Activated naive CD4-positive, alpha-beta T cell treated with anti-CD3 and anti-CD28 coated beads, Interleukin-2, amount 50 U/mL, for 72 hours (primary cell): ENCODE measurements at places on chromosomes 1 and 21. TPM values are rescaled to one million over a fixed set of nuclear protein-coding genes. Genes with fewer than 3 reads are reported as not detected.

- DNase-seq, result no peak
These were observed 1.4 kb upstream of the F3 start for GRCh38 chr1:94543001-94543400.

- no peak for DNase-seq
These were observed 34.1 kb downstream of the NAV1 start for GRCh38 chr1:201573030-201573429.

GRCh38 chr1:156462954-156463795, 37.4 kb downstream of the MEF2D start:
- no peak for DNase-seq

GRCh38 chr1:14880456-14881316, 272.9 kb upstream of the TMEM51 start:
- no peak for DNase-seq

DNA sequence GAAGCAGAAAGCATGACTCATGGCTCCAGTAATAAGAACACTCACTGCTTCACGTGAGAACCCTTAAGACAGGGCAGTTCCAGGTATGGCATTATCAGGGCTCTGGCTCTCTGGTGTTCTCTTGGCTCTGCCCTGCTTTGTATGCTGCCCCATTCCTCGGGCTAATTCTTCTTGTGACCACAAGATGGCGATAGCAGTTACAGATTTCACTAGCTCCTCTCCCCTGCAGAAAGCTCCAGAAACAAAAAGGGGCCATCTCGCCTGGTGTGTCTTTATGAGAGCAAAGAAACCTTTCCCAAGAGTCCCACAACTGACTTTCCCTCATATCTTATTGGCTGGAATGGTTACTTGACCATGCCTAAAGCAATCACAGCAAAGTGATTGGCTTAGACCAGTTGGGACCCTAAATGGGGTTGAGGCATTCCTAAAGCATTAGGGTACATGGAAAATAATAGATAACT, 60.1 kb downstream of the F3 start:
- peak; percentile 27 for DNase-seq

THRAP3 gene
- total RNA-seq, result 96.2 TPM

SLFNL1 gene
- total RNA-seq, result 0.39 TPM

OLIG2 gene
- total RNA-seq, result not detected
